NCI-H524 (cell line): ENCODE measurements at places on chromosomes 2 and 18.

DNA sequence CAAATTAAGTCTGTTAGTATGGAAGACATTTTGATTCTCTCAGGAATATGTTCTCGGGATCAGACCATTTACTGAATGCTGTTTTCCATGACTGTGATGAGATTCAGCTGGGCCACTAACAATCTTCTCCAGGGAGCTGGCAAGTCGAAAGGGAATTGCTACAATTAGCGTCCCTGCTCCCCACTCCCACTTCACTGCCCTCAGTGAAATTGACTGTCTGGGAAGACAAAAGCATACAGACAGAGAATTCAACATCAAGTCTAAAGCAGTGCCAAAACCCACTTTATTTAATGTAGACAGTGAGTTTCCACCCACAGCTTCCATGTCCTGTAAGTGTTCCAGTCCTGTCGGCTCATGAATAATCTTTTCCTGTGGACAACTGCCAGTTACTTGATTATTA is 34.0 kb upstream of the COL3A1 start:
- DNase-seq, result no peak

DNA sequence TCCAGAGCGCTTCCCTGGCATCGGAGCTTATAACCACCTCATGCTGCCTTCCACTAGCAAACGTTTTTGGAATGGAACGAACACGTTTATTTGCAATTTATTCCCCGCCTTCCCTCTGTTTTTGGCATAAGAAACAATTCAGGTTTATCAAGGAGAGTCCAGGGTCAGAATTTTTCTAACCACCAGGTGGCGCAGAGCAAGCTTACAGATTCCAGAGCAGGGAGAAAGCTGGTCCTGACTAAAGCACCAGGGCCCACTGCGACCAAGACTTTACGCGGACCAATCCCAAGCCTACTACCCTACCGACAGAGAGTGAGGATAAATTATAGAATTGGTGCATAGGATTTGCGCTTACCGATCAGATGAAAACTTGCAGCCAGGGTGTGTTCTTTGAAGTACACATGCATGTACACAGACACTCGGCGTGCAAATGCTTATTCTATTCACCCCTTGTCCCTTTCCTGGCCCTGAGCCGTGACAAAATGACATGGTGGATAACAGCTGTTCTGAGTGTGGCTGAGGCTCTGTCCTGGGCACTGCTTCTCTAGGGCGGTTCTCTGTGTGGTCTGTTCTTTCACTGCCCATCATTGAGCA is 34.7 kb downstream of the NAPG start:
- DNase-seq, result peak; percentile 39

GRCh38 chr2:85956646-85957039 is 67.9 kb upstream of the ST3GAL5 start:
- DNase-seq, result no peak

DNA sequence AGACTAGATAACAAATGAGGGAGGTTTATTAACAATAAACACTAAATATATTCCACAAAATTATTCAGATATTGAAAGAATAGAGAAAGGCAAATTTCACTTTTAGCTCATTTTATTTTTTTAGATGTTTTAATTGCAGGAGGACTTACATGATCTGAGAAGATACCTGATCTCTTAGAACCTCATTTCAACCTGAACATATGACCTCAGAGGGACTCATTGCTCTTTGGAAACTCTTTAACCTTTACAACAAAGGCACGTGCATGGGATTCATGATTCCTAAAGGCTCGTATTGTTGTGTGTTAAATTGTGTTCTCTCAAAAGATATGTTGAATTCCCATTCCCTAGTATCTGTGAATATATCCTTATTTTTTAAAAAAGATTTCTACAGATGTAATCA is 35.7 kb upstream of the ITGA4 start:
- no peak for DNase-seq

GRCh38 chr2:29010946-29011345 is 29.8 kb downstream of the TOGARAM2 start:
- no peak for DNase-seq

- no peak for DNase-seq
Measured at GRCh38 chr18:28485918-28486317, 309.0 kb upstream of the CDH2 start.

DNA sequence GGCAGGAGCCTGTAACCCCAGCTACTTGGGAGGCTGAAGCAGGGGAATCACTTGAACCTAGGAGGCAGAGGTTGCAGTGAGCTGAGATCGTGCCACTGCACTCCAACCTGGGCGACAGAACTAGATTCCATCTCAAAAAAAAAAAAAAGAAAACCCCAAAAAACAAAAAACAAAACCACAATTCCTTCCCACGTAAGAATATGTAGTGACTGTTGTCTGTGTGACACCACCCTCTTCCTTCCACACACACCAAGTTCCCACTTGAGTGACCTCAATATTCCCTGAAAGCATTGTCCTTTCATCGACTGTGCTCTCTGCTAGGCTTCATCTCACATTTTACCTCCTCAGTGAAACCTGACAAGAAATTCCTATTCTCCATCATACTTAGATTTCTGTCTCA is 8.8 kb upstream of the THADA start:
- no peak for DNase-seq

DNA sequence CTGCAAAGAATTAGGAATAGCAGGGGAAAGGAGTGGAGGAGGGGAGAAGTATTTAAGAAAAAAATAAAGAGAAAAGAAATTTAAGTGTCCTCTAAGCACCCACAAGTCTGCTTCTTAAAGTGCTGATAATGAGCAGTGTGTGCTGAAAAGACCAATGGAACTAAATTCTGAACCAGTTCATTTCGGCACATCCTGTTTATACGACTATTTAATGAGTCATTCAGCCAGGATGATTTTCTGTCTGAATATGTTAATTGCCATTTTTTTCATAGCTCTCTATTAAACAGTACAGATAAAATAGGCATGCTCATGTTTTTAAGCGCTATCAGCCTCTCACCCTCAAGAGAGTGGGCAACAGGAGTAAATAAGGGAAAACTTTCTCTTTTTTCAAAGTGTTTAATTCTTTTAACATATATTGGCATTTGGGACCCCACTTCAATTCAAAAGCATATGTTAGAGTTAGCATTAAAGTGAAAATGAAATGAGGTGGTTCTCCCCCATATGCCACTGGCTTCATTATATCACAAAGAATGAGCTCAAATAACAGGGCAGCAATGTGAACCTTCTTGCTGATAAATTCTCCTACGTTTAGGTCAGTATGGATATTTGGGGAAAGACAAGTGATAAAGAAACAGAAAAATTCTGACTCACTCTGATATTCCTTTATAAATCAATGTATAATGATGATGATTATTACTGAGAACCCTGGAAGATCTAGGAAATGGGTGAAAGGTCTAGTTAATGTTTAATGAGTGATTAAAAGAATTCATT is 87.5 kb downstream of the TCF4 start:
- DNase-seq, result peak; percentile 21

GRCh38 chr2:27640722-27641245 is 11.9 kb downstream of the GPN1 start:
- DNase-seq, result no peak

- DNase-seq, result no peak
Measured at GRCh38 chr2:149119368-149119767, 80.9 kb downstream of the LYPD6B start.

GRCh38 chr2:89821455-89821945 is 1130.0 kb downstream of the RPIA start:
- DNase-seq, result no peak

DNA sequence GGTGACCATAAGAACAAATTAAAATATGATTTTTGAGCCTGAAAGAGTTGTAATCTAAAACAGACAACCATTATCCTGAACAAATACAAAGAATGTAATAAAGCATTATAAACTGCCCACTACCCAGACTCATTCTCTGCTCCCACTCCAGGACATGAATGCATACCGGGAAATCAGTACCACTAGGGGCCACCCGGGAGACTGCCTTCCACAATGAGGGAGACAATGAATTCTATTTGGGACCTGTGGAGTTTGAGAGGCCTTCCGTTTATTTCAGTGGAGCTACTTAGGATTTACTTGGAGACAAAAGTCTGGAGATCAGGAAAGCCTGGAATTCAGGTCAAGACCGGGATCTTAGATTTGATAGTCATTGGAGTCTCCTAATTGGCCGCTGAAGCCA is 50.0 kb downstream of the NAB1 start:
- peak; percentile 6 for DNase-seq
